ENCODE measurements at places on chromosomes 3 and 15.

- no peak for DNase-seq
These were observed 230.4 kb upstream of the DCBLD2 start for GRCh38 chr3:99131876-99132275.

GRCh38 chr15:87496109-87496508 lies 760.4 kb downstream of the NTRK3 start:
- DNase-seq: no peak

DNA sequence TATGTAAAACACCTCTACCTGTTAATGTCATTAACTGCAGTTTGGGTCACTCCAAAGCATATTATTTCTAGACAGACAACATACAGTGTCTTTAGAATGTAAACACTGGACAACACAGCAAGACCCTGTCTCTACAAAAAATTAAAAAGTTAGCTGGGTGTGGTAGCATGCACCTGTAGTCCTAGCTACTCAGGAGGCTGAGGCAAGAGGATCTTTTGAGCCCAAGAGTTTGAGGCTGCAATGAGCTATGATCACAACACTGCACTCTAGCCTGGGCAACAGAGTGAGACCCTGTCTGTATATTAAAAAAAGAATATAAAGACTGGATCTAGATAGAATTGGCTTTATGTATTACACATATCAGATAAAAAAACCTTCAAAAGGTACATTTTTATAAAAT lies 20.0 kb upstream of the SPESP1 start:
- DNase-seq: no peak

GRCh38 chr15:65077981-65078352 lies 1.4 kb downstream of the KBTBD13 start:
- DNase-seq: peak; percentile 28

DNA sequence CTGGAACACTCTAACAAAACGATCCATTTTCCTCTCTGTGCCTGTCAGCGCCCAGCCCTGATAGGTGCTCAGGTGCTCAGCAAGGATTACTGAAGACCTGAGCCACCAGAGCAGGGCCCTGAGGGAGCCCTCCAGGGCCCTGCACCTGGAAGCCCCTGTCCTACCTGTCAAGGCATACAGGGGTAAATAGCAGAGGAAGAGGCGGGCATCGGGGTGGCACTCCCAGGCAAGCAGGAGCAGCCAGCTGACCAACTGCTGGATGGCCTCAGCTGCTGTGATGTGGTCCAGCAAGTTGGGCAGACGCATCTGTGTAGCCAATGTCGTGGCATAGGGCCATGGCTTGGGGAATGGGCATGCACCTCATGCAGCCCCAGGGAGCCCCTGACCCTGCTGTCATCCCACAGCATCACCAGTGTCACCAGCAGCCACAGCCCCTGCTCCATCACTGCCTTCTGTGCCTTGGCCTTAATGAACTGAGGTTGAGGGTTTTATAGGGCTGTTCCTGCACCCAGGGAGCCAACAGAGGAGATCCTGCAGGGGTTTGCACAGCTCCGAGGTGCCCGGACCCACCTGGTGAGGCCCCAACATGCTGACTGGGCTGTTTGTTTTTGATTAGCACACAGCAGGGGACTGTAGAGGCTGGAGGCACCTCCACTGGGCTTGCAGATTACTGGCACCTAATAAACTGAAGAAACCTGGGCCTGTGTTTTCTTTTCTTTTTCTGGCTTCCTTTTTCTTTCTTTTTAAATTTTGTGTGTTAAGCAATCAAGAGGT lies 7.9 kb upstream of the WDR6 start:
- DNase-seq: no peak

DNA sequence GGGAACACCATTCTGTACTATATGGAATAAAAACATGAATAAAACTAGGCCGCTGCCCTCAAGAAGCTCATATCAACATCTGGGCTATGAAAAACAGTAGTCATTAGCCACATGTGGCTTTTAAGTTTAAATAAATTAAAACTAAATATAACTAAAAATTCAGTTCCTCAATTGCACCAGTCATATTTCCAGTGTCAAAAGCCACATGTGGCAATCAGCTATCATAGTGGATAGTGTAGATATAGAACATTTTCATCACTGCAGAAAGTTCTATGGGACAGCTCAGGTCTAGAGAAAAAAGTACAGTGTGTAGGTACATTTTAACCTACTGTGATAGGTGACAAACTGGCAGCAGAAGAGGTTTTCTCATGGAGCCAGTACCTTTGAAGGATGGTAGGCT lies 261.4 kb downstream of the FOXP1 start:
- DNase-seq: no peak
